Vein endothelial cell (primary cell): ENCODE measurements at places on chromosomes 5 and 9. TPM values are rescaled to one million over a fixed set of nuclear protein-coding genes. Genes with fewer than 3 reads are reported as not detected.

The CCNJL gene
- 10.1 and 12.4 TPM in 2 replicates for total RNA-seq

The ASPN gene
- not detected in 2 replicates for total RNA-seq

The IL9 gene
- not detected in 2 replicates for total RNA-seq

The ANKRD34B gene
- not detected in 2 replicates for total RNA-seq

The CDO1 gene
- 0.65 and 9.9 TPM in 2 replicates for total RNA-seq
